ENCODE measurements at places on chromosomes 5 and 9.

DNA sequence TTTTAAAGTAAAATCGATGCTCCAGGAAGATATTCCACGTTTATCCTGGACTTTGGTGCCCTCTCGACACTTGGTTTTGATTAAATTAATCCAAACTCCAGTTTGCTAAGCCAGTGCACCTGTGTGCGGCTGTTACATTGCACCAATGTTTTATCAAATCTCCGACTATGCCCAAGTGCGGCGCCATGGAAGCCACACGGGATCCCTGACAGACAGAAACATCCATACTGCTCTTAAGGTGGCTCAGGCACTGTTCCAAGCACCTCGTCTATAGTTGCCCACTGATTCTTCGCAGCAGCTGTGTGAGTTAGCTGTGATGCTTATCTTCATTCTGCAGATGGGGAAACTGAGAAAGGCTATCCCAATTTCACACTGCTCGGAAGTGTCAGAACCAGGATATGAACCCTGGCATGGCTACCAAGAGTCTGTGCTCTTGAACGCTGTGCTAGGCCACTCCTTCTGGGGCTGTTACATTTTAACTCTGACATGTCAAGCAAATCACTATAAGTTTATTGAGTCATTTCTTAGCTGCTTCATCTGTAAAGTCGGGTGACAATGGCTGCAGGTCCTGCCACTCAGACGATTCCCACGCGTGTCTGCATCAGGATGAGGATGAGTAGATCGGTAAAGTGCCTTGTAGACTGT lies 113.0 kb downstream of the ADAMTS2 start:
- no peak for DNase-seq

GRCh38 chr5:167763772-167764171 lies 527.7 kb upstream of the WWC1 start:
- no peak for DNase-seq

DNA sequence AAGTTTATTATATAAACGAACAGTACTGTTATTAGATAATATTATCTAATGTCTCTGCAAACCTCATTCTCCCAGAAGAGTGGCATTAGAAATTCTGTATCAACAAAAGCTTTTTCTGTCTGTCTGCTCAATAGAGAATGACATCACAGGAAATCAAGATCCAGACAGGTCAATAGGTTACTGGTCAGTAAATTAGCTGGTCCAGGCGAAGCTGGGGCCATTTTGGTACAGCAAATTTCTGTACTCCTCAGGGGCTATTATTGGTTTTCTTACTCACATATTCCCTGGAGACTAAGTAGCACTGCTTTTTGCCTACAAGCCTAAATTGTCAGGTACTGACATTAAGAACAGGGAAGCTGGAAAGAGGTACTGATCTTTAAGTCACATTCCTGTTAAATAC lies 80.5 kb downstream of the PLPP1 start:
- DNase-seq: no peak

- no peak for DNase-seq
Observed at GRCh38 chr5:134070725-134071613, 43.5 kb upstream of the TCF7 start.

DNA sequence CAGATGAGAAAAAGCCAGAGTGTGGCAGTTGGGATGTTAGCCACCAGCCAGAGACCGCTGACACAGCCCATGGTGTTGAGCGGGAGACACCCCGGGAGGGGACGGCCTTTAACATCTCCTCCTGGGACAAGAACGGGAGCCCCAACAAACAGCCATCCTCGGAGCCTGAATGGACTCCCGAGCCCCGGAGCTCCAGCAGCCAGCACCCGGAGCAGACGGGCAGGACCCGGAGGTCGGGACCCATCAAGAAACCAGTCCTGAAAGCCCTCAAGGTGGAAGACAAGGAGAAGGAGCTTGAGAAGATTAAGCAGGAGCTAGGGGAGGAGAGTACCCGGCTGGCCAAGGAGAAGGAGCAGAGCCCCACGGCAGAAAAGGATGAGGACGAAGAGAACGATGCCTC lies 28.0 kb upstream of the POMT1 start:
- DNase-seq: no peak

GRCh38 chr5:119269061-119269944 lies 86.5 kb upstream of the TNFAIP8 start:
- peak; percentile 32 for DNase-seq

DNA sequence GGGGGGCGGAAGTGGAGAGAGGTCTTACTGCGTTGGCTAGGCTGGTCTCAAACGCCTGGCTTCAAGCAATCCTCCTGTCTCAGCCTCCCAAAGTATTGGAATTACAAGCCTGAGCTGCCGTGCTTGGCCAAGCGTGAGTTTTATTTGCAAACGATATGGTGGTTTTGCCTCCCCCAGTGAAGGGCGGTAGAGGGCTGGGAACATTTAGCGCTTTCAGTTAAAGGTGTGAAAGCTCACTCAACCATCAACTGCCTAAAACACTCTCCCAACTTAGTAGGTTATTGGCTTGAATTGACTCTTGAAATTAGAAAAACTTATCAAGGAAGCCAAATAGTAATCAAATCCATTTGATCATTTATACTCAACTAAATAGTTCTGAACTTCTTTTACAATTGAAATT lies 156.3 kb downstream of the ESM1 start:
- no peak for DNase-seq

DNA sequence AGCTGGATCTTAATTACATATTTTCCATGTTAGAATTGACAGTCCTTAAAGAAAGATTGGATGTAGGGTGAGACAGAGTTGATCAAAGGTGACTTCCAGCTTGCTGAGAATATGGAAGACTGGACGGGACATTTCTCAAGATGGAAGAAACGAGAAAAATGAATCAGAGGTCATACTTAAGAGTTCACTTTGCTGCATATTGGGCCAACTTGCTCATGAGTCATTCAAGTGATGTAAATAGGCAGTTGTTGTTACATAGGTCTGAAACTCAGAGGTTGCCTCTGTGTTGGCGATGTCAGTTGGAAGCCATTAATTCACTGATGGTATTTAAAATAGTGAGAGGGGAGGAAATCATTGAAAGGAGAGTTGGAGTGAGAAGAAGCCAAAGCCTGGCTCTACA lies 132.8 kb downstream of the CD180 start:
- DNase-seq: no peak

DNA sequence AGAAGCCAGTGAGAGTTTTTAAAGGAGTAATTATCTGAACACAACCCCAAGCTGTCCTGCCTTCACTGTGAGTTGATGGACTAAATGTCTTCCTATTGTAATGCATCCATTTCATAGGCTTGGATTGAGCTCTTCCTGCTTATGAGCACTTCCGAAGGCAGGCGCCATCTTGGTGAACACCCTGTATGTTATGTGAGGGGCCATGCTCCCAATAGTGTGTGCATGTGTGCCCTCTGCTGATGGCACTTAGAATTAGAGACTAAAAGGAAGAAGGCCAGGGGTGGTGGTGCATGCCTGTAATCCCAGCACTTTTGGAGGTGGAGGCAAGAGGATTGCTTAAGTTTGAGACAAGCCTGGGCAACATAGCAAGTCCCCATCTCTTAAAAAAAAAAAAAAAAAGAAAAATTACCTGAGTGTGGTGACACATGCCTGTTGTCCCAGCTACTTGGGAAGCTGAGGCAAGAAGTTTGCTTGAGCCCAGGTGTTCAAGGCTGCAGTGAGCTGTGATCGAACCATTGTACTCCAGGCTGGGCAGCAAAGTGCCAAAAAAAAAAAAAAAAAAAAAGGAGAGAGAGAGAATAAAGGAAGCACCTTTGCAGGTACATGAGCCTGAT lies 65.0 kb downstream of the C9orf152 start:
- no peak for DNase-seq

DNA sequence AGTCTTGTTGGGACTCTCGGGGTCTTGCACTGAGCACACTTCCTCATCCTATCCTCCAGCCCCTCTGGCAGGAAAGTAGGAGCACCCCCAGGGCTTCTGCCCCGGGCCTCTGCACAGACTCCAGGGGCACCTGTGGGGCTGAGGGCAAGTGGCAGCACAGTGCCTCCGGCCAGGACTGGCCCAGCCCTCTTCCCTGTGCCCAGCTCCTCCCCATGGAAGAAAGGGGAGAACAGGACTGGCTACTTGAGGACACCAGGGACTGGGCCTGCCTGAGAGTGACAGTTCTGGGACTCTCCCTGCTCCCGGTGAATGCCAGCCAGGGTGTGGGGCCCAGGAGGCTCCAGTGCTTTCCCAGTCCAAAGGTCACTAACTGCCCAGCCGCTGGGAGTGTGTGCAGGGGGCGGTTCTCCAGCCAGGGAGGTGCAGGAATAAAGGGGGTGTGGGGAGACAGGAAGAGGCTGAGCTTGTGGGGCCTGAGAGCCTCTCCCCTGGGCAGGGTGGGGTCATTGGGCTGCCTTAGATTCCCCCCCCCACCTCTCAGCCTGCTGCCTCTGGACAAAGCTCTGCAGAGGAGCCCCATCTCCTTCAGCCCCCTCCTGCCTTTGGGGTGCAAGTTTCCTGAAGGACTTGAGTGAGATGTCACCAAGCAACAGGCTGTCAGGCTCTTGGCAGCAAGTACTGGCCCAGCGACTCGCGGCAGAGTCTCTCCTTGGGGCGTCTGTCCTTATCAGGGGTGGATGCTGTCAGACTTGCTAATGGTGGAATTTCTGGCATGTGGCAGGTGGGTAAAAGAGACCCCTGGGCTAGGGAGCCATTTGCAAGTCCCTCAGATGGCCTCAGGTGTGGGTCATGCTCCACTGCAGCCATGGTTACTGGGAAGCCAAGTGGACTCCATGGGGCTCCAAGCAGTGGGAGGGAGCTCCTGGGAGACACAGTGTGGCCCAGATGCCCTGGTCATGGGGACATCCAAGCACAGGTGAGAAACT lies 19.1 kb upstream of the JADE2 start:
- peak; percentile 64 for DNase-seq

- no peak for DNase-seq
Observed at GRCh38 chr5:31577438-31577837, 45.3 kb downstream of the C5orf22 start.

GRCh38 chr9:99336531-99336930 lies 114.4 kb downstream of the SEC61B start:
- DNase-seq: no peak

DNA sequence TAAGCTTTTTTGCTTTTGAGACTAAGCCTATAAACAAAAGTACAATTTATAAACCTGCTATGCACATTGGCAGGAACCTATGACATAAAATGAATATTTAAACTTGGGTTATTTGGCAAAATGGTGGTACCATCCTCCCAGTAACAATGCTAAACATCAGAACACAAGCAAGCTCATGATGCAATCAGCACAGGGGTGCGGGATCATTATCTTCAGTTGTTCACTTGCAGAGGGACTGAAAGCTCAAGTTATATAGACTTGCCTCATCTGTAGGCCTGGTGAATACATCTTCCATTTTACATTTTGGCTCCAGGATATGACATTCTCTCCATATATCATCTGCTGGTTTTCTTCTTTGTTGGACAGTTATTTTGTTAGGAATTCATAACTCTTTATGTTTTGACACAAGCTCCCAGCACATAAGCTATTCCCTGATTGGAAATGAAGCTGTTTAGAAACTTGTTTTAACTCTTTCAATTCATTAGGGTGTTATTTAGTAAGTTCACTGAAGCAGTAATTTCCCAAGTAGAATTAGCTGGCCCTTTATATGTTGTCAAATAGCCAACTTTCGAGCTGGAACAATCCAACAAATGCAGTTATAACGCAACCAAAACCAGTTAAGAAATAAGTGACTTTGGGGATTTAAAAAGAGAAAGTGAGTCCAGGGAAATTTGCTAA lies 124.7 kb upstream of the LIFR start:
- no peak for DNase-seq

- no peak for DNase-seq
Observed at GRCh38 chr5:55896663-55897062, 45.5 kb downstream of the IL31RA start.

GRCh38 chr9:69574057-69574456 lies 98.1 kb downstream of the APBA1 start:
- DNase-seq: no peak

- no peak for DNase-seq
Observed at GRCh38 chr5:133668458-133668857, 56.1 kb upstream of the FSTL4 start.

DNA sequence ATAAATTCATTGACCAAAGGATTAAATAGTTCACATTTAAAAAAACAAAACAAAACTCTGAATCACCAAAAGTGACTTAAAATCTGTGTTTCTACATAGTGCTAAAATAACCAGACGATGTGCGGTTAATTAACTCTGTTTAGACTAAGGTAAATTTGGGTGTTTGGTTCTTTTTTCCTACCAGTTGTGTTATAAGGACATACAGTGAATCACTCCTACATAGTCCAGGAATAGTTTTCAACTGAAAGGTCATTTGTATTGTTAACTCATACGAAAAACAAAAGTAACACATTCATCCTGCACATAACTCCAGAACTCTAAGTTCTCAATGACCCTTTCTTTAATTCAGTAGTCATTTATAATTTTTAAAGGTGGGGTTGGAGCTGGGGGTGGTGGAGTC lies 203.7 kb downstream of the GLIS3 start:
- no peak for DNase-seq

GRCh38 chr9:121138561-121138960 lies 63.1 kb downstream of the RAB14 start:
- no peak for DNase-seq

GRCh38 chr5:74206579-74207550 lies 433.7 kb downstream of the ENC1 start:
- no peak for DNase-seq

- no peak for DNase-seq
Observed at GRCh38 chr5:37077146-37077545, 172.0 kb downstream of the CPLANE1 start.

DNA sequence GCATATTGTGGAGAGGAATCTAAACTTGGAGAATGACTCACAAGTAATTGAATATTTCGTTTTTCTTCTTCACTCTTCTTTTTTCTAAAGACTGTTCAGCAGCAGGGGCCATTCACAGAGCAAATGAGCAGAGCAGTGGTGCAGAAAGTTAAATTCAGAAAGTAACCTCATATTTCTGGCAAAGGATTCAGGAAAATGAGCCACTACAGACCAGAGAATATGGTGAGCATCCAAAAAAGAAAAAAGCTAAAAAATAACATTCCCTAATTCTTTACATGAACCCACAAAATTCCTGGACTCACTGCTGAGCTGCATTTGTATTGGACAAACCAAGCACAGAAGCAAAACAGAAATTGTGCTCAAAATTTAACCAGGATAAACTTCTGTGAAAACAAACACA lies 1486.8 kb upstream of the C9orf72 start:
- DNase-seq: no peak

DNA sequence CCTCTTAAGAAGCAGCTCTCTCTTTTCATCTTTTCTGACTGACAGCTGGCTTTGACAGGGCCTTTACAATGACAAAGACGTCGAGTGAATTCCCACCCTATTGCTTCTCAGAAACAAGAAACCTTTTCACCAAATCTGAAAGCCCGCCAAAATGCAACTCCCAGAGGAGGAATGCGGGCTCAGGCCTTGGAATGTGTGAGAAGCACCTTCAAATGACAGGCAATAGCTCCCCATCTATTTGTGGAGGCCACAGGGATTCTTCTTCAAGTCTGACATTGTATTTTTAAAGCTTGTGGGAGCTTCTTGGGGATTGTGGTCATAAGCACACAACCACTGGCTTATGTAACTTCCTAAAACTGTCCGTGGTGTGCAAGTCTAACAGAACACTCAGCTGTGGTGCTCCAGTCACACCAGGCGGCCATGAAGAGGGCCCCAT lies 72.7 kb downstream of the DPYSL3 start:
- DNase-seq: no peak

GRCh38 chr5:56585461-56585860 lies 229.9 kb upstream of the MAP3K1 start:
- DNase-seq: no peak

- DNase-seq: no peak
Observed at GRCh38 chr5:103617913-103618312, 55.3 kb upstream of the NUDT12 start.

- no peak for DNase-seq
Observed at GRCh38 chr9:75869236-75869635, 21.2 kb upstream of the PCSK5 start.
